A549 treated with GW870086 at 1 μM for 4 hours (cell line): ENCODE measurements at places on chromosomes 4 and X. TPM values are rescaled to one million over a fixed set of nuclear protein-coding genes. Genes with fewer than 3 reads are reported as not detected.

TSPAN6 gene
- 35.2 to 43.3 TPM (median 41.1 TPM) in 5 replicates for total RNA-seq

XPNPEP2 gene
- not detected in 5 replicates for total RNA-seq

IQCM gene
- not detected in 5 replicates for total RNA-seq

POU4F2 gene
- not detected in 5 replicates for total RNA-seq

ARHGAP4 gene
- total RNA-seq: 0.80 to 2.0 TPM (median 1.2 TPM) in 5 replicates

GABRB1 gene
- not detected in 5 replicates for total RNA-seq

HSPA4L gene
- 6.8 to 9.0 TPM (median 7.3 TPM) in 5 replicates for total RNA-seq

PTTG2 gene
- total RNA-seq: not detected in 5 replicates

TLR1 gene
- total RNA-seq: 0.19 to 0.37 TPM (median 0.30 TPM) in 4 of 5 replicates, not detected in the other

TRIM60 gene
- not detected in 5 replicates for total RNA-seq

GRID2 gene
- total RNA-seq: not detected in 5 replicates

DMRTC1 gene
- total RNA-seq: not detected in 5 replicates

SLC2A9 gene
- total RNA-seq: 0.13 to 1.0 TPM (median 0.53 TPM) in 5 replicates

CACNA1F gene
- total RNA-seq: not detected in 5 replicates

RADX gene
- total RNA-seq: 0.07 to 0.08 TPM (median 0.08 TPM) in 3 of 5 replicates, not detected in the others

CTAG2 gene
- total RNA-seq: not detected in 5 replicates

MTM1 gene
- total RNA-seq: 4.6 to 7.6 TPM (median 6.8 TPM) in 5 replicates

OTUD6A gene
- not detected in 5 replicates for total RNA-seq

IL21 gene
- not detected in 5 replicates for total RNA-seq

TMPRSS11B gene
- total RNA-seq: not detected in 5 replicates

SUPT20HL2 gene
- total RNA-seq: not detected in 5 replicates

GCNA gene
- total RNA-seq: 1.5 to 1.9 TPM (median 1.7 TPM) in 5 replicates

PDGFC gene
- total RNA-seq: 2.5 to 4.3 TPM (median 3.5 TPM) in 5 replicates

IL3RA gene
- total RNA-seq: 0.15 to 0.46 TPM (median 0.17 TPM) in 5 replicates

SSX3 gene
- total RNA-seq: not detected in 5 replicates

MEPE gene
- not detected in 5 replicates for total RNA-seq

TLR2 gene
- total RNA-seq: 0.20 to 0.47 TPM (median 0.39 TPM) in 5 replicates

FAT1 gene
- total RNA-seq: 132 to 180 TPM (median 148 TPM) in 5 replicates

GALNTL6 gene
- total RNA-seq: 0.06 to 0.22 TPM (median 0.10 TPM) in 5 replicates

ALB gene
- 0.19 to 2.7 TPM in 2 of 5 replicates, not detected in the others for total RNA-seq

TBC1D8B gene
- 0.88 to 1.6 TPM (median 1.3 TPM) in 5 replicates for total RNA-seq

RHOXF2 gene
- total RNA-seq: not detected in 5 replicates

RTL3 gene
- 0.05 to 0.13 TPM (median 0.08 TPM) in 4 of 5 replicates, not detected in the other for total RNA-seq

GC gene
- not detected in 5 replicates for total RNA-seq

MAGEA3 gene
- total RNA-seq: 2.6 to 4.7 TPM (median 3.8 TPM) in 5 replicates

MID1 gene
- 24.8 to 43.0 TPM (median 39.0 TPM) in 5 replicates for total RNA-seq

CLNK gene
- not detected in 5 replicates for total RNA-seq

CT47B1 gene
- total RNA-seq: not detected in 5 replicates

GLRA2 gene
- not detected in 5 replicates for total RNA-seq

TREX2 gene
- total RNA-seq: 1.1 to 1.7 TPM (median 1.2 TPM) in 5 replicates

ZNF157 gene
- 0.06 to 0.07 TPM (median 0.06 TPM) in 3 of 5 replicates, not detected in the others for total RNA-seq

KIAA1210 gene
- total RNA-seq: not detected in 5 replicates

GYG2 gene
- 3.7 to 4.9 TPM (median 4.6 TPM) in 5 replicates for total RNA-seq

UGT2A3 gene
- total RNA-seq: 0.10 to 0.22 TPM (median 0.12 TPM) in 3 of 5 replicates, not detected in the others
